NCI-H2029 treated with DMSO at 0.1 percent for 48 hours (cell line): ENCODE measurements at places on chromosomes 7 and 10.

GRCh38 chr10:95505084-95505610 lies 56.0 kb downstream of the SORBS1 start:
- no peak for DNase-seq

- DNase-seq, result no peak
These were observed 23.2 kb upstream of the LAMB1 start for GRCh38 chr7:108026116-108026515.

GRCh38 chr10:43942096-43942850 lies 293.6 kb upstream of the ZNF32 start:
- DNase-seq, result no peak

- no peak for DNase-seq
These were observed 166.3 kb upstream of the TMEM196 start for GRCh38 chr7:19939746-19940145.

- DNase-seq, result no peak
These were observed 8.7 kb upstream of the CDHR1 start for GRCh38 chr10:84185526-84186175.

GRCh38 chr7:126804604-126805003 lies 448.1 kb downstream of the GRM8 start:
- no peak for DNase-seq
